ENCODE measurements at places on chromosomes 1 and 21.

DNA sequence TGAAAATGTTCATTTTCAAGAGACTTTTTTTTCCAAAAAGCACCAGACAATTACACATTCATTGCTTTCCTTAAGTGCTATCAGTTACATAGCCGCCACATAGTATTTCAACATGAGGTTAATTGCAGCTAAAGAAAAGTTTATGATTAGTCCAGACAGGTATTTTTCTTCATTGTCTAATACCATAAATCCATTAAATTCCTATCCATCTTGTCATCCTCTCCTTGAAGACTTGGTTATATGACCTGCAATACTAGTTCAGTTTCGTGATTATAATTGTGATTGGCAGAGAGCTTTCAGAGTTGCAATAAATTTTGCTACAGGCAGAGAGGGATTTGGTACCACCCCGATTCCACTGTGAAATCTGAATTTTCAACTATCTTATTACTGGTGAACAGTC lies 437.7 kb downstream of the GPATCH2 start:
- DNase-seq, result no peak

DNA sequence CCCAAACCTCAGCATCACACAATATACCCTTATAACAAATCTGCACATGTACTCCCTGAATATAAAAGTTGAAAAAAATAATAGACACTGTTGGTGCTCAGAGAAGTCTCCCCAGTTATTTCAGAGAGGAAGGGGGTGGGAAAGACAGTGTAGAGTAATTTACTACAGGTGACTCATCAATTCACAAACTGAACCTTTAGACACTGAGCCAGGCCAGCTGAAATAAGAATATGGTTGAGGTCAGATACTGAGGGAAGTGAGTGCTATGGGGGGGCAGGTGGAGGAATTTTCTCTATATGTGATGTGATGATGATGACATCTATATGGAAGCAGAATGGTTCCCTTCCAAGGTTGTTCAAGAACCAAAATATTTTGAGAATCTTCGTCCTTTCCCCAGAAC lies 50.1 kb downstream of the MRPL39 start:
- no peak for DNase-seq

- DNase-seq, result no peak
Measured at GRCh38 chr1:165632491-165632890, 1.5 kb downstream of the MGST3 start.

- DNase-seq, result no peak
Measured at GRCh38 chr1:192880231-192880630, 71.4 kb downstream of the RGS2 start.

DNA sequence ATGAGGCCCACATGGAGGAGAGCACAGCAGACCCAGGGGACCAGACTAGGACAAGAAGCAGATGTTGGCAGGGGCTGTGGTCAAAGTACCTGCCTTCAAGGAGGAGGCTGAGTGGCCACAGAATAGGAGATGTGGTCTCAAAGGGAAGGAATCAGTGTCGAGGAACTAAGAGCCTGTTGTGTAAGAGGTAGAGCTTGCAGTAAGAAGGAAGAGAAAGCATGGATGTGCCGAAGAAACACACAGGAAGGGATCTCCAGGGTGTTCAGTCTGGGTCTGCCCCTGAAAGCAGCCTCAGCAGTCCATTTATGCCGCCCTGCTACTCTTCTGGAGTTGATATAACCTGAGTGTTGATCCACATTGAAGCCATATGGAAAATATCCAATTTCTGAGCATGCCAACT lies 83.9 kb downstream of the NID1 start:
- no peak for DNase-seq

GRCh38 chr1:21703318-21703963 lies 34.3 kb upstream of the RAP1GAP start:
- peak; percentile 79 for DNase-seq

DNA sequence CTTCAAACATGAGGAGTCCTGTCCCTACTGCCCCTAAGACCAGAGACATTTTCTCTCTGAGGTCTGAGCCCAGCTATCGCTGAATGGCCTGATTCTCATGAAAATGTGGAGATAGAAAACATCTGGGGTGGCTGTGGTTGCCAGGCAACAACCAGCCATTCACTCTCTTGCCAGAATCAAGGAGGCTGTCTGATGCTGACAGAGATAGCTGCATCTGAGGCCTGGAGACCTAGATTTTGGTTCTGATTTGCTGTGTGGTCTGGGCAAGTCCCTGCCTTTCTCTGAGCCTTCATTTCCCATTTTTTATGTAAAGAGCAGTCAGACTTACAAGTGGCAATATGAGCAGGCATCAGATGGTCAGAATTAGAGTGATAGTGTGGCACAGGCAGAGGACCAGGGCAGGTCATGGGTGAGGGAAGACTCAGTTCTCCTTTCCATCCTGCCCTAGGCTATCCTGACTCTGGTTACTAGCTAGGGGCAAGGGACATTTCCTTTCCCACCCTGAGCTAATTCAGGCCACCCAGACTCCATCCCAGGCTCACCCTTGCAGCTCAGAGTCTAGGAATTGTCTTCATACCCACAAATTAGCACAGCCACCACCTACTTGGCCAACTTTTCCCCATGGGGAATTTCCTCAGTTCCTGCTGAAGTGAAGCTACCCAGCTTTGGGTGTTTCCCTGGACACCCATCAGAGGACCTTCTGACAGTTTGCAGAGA lies 20.0 kb upstream of the RNF19B start:
- DNase-seq, result no peak

DNA sequence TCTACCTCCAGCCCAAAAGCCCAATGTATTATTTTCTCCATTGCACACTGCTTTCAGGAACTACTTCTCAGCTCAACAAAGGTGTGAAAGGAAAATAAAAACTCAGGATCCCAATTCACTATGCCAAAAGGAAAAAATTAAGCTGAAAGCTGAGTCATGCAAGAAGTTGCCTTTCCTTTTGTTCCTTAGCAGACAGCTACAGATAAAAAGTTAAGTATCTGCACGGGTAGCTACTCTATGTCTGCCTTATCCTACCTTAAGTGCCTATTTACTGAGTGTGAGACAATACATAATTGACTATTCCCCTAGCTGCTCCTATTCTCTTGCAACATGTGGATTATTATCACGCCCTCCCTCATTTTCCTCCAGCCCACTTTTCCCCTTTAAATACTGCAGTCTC lies 84.1 kb downstream of the ADCY10 start:
- DNase-seq, result no peak

DNA sequence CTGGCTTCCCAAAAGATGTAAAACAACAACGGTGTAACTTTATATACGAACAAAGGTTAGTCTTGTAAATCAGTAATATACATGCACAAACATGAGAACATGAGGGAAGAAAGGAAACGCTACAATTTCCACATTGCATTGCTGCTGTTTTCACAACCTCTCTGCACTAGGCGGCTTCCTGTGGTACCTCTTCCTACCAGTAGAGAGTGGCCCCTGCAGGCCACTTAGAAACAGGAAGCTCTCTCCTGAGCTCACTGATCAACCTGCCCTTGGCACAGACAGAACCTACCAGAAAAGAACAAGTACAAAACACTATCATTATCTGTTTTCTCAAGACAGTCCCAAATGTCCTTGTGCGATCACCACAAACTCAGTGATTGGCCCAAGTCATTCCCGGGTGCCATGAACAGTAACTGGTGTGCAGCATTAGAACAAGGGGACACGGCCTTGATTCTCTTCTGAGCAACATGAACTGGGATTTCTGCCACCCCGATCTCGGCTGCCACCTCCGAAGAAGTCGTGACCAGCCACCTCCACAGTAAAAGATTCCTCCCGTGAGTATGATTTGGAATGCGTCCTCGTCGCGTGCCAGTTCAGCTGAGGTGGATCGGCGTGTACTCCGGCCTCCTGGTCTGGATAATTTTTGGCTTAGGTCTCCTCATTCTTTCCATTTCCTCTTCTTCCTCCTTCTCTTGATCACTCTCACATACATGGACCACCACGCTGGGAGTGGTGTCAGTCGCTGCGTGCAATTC lies 5.7 kb upstream of the KCNE1 start:
- DNase-seq, result no peak

DNA sequence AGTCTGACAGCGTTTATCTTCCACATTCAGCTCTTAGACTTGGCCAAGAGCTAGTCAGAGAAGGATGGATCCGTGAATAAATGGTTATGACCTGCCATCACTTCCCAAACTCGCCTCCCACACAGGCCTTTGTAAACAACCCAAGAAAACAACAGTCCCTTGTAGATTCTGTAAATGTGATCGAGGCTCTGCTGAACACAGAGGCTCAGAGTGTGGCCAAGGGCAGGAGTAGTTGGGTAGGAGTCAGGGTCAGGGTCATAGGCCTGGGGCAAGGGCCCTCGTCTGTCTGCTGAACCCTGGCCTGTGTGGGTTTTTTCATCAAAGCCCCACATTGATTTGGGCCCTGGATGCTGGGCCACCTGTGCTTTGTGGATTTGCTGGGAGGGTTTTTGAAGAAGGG lies 32.7 kb downstream of the NCMAP start:
- DNase-seq, result no peak

- no peak for DNase-seq
Measured at GRCh38 chr1:41718497-41718896, 200.2 kb downstream of the HIVEP3 start.

DNA sequence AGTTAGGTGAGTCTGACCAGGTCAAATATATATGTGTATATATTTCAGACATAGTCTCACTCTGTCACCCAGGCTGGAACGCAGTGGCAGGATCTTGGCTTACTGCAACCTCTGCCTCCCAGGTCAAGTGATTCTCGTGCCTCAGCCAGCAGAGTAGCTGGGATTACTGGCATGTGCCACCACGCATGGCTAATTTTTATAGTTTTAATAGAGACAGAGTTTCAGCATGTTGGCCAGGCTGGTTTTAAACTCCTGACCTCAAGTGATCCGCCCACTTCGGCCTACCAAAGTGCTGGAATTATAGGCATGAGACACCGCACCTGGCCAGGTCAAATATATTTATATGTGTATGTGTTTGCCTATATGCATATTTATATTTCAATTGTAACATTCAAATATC lies 581.5 kb upstream of the B3GALT2 start:
- no peak for DNase-seq

DNA sequence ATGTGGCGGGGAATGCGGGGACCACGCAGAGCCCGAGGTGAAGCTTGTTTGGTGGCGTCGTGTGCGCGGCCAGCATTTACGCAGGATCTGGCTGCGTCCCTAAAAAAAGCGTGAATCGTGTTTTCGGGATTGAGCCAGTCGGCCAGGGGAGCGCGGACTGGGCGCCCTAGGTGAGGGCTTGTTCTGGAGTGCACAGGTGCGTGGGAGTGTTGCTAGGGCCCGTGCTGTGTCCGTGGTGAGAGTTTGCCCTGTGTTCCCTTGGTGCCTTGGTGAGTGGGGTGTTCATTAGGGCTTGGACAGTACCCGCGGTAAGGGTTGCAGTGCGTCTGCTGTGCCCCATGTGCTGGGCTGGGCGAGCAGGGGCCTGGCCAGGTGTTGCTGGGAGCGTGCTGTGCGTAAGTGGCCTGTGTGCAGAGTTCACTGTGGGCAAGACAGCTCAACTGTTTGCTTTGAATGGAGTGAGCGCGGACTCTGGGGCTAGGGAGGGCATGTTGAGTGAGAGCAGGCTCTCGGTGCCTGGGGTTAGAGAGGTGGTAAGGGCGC lies 673 bp downstream of the CD46 start:
- no peak for DNase-seq

- DNase-seq, result no peak
Measured at GRCh38 chr1:116001739-116002487, 25.6 kb downstream of the SLC22A15 start.

DNA sequence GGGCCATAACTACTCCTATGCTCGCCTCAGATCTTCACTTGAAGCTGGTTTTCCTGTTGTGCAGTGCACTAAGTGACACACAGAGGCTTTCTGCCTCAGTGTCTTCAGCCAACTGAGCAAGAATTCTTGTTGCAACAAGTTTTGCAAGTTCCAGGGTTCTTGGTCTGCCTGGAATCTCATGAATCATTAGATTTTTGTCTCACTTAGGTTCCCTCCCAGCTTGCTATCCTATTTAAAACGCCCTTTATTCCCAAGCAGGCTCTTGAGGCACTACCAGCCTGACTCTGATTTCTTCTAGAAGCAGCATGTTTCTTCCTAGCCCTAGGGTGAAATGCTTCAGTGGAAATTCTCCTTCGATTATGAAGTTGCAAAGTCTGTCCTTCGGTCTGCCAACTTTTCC lies 158.8 kb downstream of the C1orf21 start:
- no peak for DNase-seq

GRCh38 chr1:193281894-193282293 lies 95.5 kb upstream of the B3GALT2 start:
- DNase-seq, result no peak

DNA sequence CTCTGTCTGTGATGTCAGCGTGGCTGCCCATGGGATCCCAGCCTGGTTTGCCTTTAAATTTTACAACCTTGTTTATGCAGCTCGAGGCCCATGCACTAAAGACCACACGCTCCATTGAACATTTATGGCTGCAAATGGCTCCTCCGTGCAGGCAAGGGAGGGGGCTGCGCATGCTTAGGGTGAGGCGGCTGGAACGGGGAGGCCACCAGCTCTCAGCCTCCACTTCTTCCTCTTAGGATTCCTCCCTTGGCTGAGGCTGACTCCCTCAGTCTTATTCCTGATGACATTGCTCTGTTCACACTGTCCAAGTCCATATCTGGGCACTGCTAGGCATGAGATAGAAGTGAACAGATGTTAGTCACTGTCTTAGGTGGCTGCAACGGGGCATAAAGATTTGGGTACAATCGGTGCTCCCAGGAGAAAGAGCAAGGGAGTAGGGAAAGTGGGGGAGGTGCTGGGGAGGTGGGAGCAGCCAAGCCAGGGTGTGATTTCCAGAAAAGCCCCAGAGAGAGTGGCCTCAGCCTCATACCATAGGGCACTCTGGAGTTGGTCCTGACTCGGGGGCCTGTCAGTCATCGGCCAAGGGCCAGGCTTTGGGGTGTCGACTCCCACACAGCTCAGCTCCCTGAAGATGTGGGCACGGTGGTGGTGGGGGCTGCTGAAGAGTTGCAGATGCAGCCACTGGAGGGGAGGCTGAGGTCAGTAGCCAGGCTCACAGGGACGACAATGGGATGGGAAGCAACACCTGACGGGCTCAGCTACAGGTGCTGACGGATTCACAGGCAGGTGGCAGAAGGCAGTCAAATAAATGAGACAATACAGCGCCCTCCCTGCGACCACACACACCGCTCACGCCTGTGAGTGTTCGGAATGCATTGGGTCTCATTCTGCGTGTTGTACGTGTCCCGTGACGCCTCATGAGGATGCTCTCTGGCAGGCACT lies 37.3 kb upstream of the ACTL8 start:
- no peak for DNase-seq

GRCh38 chr1:54407404-54408146 lies 1.4 kb upstream of the SSBP3 start:
- peak; percentile 95 for DNase-seq

- DNase-seq, result no peak
Measured at GRCh38 chr1:114099268-114099667, 54.4 kb downstream of the SYT6 start.

GRCh38 chr21:33293136-33293535 lies 27.0 kb downstream of the IL10RB start:
- DNase-seq, result no peak

GRCh38 chr1:207088701-207089626 lies at the start of gene C4BPB:
C4BPB (plus strand) TSS chr1:207088860; CDS start chr1:207089532, 672 bp downstream.
- no peak for DNase-seq

DNA sequence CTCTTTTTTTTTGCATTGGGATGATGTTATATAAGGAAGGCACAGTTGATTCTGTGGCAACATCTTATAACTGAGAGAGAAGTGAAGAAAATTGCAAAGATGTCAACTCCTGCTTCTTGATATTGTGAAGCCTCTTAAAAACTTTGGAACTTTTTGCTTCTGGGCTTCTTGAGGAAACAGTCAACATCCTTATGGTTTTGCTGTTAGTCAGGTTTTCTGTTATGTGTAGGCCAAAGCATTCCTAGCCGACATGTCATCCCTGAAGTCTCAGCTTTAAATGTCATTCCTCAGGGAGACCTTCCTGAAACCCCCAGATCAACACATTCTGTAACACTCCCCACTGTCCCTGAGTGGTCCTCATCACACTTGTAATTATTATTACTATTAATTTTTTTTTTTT lies 12.6 kb downstream of the FALEC start:
- DNase-seq, result no peak
